Tibial artery (tissue), 4 donors: ENCODE measurements at places on chromosomes 13 and 19.

- no peak for DNase-seq
Measured at GRCh38 chr13:39410096-39410901, 192.7 kb downstream of the LHFPL6 start.

DNA sequence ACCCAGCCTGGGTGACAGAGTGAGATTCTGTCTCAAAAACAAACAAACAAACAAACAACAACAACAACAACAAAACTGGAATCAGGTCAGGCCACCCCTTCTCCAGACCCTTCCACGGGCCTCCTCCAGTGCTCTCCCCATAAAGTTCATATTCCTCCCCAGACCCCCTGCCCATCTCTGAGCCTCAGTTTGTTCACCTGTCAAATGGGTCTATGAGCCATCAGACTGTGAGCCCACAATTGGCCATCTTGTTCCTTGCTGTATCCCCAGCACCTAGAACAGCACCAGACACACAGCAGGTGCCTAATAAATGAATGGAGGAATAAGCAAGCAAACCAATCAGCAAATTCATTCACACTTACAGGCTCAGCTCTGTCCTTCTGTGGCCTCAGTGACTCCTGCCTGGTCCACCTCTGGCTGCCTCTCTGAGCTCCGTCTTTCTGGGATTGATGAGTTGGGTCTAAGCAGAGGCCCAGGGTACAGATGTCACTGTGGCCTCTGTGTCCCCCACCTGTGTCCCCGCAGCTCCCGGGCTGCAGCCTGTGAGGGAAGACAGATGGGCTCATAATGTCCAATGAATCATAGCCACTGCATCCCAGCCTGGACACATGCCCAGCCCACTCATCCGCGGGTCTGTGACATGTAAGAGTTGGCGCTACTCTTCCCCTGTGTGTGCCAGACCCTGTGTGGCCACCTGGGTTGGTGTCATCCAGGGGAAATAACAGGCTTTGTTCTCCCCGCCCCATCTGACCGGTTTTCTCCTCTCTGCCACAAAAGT lies 19.6 kb upstream of the PTPRS start:
- no peak for DNase-seq

GRCh38 chr19:10107254-10107653 lies 1.1 kb downstream of the PPAN start:
- no peak for DNase-seq

- no peak for DNase-seq
Measured at GRCh38 chr19:5822181-5822844, 17.2 kb downstream of the FUT6 start.

DNA sequence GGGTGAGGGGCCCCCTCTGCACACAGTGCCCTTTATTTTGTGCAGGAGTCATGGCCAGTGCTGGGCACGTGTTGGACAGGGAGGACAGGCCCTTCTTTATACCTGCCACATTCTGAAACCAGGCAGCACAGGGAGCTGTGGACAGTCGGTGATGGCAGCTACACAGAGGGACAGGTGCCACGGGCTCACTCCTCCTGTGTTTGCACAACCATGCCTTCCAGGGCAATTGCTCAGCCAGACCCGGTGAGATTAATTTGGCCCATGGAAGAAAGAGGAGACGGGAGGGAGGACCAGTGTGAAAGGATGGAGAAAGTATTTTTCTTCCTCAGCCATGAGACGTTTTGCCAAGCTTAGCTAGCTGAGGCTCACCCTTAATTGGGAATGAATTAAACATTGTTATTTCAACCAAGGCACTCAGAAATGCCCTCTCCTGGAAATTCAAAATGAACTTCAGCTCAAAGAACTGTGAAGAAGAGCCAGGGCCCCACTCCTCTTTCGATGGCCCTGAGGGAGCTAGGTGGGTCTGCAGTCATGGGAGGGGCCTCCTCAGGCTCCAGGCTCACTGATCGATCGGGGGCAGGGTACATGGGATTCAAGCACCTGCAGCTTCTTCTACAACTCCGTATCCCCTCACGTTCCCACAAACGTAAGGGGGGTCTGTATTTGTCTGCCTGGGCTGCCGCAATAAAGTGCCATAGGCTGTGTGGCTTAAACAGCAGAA lies 41.2 kb downstream of the SHISA2 start:
- DNase-seq, result no peak

DNA sequence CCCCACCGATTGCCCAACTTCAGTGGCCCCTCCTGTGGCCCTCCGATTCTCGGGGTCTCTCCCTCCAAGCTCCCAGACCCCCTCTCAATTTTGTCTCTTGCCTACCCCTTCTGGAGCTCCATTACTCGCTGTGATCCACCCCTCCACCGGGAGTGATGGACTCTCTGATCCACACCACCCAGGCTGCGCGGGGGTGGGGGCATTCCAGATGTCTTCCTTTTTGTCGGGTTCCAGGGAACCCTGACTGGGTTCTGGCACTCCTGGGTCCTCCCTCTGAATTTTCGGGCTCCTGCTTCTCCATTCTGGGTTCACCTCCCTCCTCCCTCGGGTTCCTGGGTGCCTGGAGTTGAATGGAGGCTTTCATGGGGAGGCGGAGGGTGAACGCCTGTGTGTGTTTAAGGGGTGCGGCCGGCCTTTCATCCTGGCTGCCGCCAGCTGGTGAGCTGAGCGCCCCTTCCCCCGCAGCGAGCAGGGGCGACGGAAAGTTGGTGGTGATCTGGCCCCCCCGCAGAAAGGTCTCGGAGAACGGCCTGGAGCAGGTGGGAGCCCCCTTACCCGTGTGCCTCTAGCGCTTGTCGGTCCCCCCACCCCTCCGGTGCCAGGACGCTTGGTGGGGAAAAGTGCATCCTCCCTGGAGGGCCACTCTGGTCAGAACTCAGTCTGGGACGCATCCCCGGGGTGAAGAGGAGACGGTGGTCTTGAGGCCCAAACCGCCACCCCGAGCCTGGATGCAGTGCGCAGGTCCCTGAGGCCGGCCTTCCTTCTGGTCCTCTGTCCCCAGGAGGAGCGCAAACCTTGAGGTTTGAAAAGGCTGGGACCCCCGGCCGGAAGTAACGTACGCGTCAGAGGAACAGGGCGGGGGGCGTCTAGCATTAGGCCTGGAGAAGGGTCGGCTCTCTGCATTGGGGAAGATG lies 1.6 kb downstream of the MISP3 start:
- DNase-seq, result no peak

GRCh38 chr13:33509642-33510229 lies 224.2 kb upstream of the STARD13 start:
- DNase-seq, result peak; percentile 76

GRCh38 chr13:99129050-99129449 lies 71.6 kb upstream of the UBAC2 start:
- DNase-seq, result no peak

- no peak for DNase-seq
Measured at GRCh38 chr13:72960541-72960940, 98.3 kb upstream of the KLF5 start.

DNA sequence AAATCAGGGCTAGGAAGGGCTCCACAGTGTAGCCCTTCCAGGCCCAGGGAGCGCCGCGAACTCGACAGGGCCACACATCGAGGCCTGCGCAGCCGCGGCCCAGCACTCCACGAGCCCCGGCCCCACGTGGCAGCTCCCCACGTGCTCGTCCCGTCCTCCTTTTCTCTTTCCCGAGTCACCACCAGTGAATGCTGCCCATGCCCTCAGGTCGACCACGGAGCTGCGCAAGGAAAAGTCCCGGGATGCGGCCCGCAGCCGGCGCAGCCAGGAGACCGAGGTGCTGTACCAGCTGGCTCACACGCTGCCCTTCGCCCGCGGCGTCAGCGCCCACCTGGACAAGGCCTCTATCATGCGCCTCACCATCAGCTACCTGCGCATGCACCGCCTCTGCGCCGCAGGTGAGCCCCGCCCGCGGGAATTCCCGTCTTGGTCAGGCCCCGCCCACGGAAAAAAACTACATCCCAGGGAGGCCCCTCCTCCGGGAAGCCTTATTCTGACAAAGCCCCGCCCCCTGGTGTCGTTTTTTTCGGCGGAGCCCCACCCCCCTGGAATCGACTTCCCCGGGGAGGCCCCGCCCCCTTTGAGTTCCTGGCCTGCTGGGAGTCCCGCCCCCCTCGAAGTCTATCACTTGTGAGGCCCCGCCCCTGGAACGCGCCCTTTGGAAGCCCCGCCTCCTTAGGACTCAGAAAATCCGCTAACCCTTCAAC lies 7.0 kb downstream of the HIF3A start:
- peak; percentile 36 for DNase-seq

GRCh38 chr13:79490824-79491223 lies 9.9 kb downstream of the NDFIP2 start:
- DNase-seq, result no peak

GRCh38 chr19:5138606-5139582 lies 170.0 kb downstream of the KDM4B start:
- DNase-seq, result no peak

DNA sequence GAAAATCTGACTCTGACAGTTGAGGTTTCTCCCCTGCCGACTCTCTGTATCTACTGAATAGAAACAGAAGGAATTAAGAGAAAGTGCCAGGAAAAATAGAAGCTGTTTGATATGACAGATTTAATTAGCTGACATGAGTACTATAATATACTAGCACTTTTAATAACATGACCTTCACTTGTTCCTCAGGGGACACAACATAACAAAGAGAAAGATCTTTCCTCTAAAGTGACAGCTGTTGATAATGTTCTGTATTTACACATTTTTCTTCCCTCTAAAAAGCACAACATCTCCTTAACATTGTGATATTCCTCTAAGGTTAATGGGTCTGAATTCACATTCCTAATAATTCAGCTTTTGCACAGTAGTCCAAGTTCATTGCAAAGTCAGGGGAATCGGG lies 1136.0 kb downstream of the PCDH17 start:
- DNase-seq, result no peak

GRCh38 chr13:65456150-65456912 lies 1773.8 kb downstream of the PCDH9 start:
- DNase-seq, result no peak

- peak; percentile 86 for DNase-seq
Measured at GRCh38 chr13:110874508-110874960, 40.3 kb downstream of the ANKRD10 start.

DNA sequence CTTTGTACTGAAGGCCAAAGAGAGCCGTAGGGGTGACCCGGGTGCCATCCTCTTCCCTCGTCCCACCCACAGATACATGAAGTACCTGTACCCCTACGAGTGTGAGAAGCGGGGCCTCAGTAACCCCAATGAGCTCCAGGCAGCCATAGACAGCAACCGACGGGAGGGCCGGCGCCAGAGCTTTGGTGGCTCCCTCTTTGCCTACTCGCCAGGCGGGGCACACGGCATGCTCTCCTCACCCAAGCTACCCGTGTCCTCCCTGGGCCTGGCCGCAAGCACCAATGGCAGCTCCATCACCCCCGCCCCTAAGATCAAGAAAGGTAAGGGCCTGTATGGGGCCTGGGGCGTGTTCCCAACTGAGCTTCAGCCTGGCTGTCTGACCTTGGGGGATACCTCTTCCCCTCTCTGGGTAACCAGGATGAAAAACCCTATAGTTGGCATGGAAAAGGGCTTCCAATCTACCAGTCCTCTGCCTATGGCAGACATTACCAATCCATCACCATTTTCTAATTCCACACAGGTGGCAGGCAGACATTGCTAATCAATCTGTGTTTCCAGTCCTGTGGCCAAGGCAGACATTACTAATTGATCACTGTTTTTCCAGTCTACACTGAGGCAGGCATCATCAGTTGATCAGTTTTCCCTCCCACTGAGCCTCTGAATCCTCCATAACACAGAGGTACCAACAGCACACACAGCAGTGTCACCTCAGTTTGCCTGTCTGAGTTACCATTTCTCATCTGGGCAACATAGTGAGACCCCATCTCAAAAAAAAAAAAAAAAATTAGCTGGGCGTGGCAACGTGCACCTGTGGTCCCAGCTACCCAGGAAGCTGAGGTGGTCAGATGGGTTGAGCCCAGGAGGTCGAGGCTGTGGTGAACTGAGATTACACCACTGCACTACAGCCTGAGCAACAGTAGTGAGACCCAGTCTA lies 19.1 kb upstream of the WDR18 start:
- no peak for DNase-seq

GRCh38 chr19:39996218-39996810 lies 546 bp upstream of the ZNF546 start:
- no peak for DNase-seq

GRCh38 chr13:111627596-111627995 lies 307.2 kb downstream of the TEX29 start:
- no peak for DNase-seq

- DNase-seq, result no peak
Measured at GRCh38 chr13:81757348-81757970, 1416.5 kb upstream of the SPRY2 start.

- DNase-seq, result no peak
Measured at GRCh38 chr19:32171719-32172151, 173.7 kb upstream of the ZNF507 start.
